NCI-H2029 (cell line): ENCODE measurements at places on chromosomes 12 and 14.

- DNase-seq, result no peak
Observed at GRCh38 chr12:59828521-59828920, 232.7 kb downstream of the SLC16A7 start.

GRCh38 chr12:110224379-110225304 lies 56.4 kb upstream of the ATP2A2 start:
- no peak for DNase-seq

GRCh38 chr14:51507906-51508511 lies 143.7 kb upstream of the FRMD6 start:
- no peak for DNase-seq

GRCh38 chr12:128693771-128694170 lies 130.0 kb downstream of the SLC15A4 start:
- DNase-seq, result no peak

DNA sequence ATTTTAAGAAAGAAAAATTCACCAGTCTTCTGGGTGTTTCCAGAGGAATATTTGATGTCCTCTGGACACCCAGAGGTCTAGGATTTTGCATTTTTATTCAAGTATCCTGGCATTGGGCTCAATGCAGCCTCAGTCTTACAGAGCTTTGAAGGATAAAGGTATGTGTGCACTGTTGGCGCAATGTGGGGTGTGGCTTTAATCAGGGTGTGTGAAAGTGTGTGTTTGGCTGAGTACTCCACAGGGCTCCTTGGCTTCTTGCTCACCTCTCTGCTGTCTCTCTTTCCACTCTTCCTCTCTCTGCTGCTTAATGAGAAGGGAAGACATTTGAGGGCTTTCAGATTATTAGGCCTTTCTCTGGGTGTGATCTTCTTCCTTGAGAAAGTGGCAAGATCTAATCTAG lies 193.3 kb upstream of the CCND2 start:
- DNase-seq, result no peak

- DNase-seq, result peak; percentile 59
Observed at GRCh38 chr14:91317381-91318308, 73.1 kb upstream of the GPR68 start.

- peak; percentile 75 for DNase-seq
Observed at GRCh38 chr12:52245259-52245961, 12.4 kb downstream of the KRT7 start.

DNA sequence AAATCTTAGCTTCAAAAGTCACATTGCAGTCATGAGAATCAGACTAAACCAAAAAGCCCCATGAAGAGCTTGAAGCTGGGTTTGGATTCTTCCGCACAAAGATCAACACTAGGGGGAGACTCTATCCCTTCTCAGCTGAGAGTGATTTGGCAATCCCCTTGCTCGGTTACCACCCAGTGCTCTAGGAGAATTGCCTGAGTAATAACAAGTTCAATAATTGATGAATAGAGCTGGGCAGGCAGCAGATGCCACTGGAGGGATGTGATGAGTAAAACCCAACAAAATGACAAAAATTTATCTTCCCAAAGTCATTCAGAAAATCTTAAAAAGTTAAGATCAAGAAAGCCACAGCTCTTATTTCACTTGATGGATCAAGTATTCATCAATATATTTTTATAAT lies 185.6 kb upstream of the ARID2 start:
- peak; percentile 51 for DNase-seq

GRCh38 chr14:97993508-97994019 lies 1196.4 kb downstream of the VRK1 start:
- DNase-seq, result no peak

- no peak for DNase-seq
Observed at GRCh38 chr12:74889073-74889472, 320.6 kb downstream of the KCNC2 start.

- no peak for DNase-seq
Observed at GRCh38 chr12:6074427-6074826, 50.0 kb downstream of the VWF start.

DNA sequence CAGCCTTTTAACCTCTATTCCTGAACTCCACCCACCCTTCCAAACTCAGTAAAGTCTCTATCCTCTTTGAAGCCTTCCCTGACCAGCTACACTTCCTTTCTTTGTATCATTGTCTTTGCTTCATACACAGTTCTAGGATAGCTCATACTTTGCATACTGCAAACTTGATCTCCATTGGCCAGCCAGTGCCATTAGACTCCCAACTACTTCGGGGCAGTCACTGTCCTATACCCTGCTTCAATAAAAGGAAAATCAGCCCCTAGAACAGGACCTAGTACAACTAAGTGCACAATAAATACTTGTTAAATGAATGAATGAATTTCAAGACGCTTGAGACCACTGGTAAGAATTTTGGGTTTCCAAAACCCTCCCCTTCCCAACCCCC lies 521 bp upstream of the PIP4K2C start:
- DNase-seq, result no peak

DNA sequence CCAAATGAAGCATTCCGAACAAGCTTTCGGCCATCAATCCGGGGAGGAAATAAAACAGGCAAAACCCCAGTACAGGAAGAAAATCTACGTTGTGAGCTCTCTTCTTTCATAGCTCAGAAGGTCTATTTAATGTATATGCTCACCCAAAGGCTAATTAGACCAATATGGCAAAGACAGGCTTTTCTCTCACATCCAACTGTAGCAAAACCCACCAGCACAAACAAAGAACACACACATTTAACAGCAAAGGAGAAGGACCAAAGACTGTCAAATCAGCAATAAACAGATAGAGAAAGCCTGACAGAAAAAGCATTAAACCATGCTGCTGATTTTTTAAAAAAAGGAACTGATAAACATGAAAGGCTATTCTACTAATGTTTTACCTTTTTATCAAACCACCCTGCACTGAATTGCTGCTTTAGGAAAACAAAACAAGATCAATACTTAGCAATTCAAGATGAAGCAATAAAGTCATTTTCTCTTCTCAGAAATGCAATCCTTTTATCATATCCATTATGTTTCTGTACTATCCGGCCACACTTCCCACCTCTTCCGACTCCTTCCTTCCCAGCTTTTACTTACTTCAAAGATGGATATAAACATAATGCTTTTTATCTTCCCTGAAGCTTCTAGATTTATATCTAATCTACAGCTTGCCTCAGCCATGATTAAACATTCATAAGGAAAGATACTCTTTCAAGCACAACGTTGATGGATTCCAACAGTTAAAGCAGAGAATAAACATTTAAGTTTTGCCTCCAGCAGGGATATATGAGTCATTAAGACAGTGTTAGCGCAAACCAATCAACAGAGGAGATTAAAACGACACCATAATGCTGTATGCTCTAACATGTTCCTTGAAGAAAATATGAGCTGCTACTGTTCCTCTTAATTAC lies 74.6 kb upstream of the BBS10 start:
- DNase-seq, result no peak

DNA sequence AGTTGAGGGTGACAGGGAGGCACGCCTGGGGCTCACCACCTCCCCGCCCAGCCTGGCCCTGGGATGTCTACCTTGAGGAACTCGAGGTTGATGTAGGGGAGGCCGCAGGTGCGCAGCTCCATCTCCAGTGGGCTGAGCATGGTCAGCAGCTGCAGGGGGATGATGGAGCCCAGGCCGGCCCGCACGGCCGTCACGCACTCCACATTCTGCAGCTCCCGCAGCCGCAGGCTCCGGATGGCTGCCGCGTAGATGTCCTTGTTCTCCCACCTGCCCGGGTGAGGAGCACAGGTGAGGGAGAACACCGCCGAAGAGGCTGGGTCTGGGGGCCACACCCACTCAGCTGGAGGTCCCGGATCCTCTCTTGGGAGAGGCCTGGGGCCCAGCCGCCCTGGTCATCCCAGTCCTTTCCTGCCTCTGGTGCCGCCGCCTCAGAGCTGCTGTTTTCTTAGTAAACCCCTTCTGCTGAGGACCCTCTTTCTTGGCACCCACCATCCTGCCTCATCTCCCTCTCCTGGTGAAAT lies 38.2 kb downstream of the TRAFD1 start:
- DNase-seq, result no peak

DNA sequence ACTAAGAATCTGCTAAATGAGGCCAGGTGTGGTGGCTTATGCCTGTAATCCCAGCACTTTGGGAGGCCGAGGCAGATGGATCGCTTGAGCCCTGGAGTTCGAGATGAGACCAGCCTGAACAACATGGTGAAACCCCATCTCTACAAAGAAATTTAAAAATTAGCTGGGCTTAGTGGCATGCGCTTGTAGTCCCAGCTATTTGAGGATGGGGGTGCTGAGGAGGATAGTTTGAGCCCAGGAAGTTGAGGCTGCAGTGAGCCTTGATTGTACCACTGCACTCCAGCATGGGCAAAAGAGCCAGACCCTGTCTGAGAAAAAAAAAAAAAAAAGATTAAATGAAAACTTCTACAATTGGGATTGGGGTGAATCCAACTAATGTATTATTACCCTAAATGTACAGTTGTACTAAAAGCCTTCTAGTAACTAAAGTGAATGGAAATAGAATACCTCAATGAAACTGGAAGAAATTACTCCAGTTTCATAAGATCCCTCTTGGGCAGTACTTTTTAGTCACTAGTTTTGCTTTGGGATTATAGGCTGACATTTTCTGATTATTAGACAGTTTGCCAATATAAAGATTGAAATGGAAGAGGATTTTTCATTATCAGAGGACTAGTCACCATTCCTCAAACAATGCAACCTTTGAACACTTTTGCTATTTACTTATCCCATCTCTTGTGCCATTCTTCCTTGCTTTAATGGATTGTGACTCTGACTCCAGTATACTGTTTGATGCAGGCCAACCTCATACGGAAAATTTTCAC lies 14.3 kb downstream of the COCH start:
- no peak for DNase-seq

DNA sequence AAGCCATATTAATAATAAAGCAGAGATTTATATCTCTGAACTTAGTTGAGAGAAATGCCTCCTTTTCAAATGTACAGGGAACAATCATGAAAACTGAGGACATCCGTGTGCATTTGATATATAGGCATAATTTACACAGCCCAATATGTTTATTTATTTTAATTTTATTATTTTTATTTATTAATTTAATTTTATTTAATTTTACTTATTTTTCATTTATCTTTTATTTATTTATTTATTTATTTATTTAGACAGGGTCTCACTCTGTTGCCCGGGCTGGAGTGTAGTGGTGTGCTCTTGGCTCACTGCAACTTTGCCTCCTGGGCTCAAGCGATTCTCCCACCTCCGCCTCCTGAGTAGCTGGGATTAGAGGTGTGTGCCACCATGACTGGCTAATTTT lies 8.4 kb downstream of the TCL1A start:
- DNase-seq, result no peak

- DNase-seq, result no peak
Observed at GRCh38 chr14:80491650-80492049, 280.3 kb upstream of the DIO2 start.

DNA sequence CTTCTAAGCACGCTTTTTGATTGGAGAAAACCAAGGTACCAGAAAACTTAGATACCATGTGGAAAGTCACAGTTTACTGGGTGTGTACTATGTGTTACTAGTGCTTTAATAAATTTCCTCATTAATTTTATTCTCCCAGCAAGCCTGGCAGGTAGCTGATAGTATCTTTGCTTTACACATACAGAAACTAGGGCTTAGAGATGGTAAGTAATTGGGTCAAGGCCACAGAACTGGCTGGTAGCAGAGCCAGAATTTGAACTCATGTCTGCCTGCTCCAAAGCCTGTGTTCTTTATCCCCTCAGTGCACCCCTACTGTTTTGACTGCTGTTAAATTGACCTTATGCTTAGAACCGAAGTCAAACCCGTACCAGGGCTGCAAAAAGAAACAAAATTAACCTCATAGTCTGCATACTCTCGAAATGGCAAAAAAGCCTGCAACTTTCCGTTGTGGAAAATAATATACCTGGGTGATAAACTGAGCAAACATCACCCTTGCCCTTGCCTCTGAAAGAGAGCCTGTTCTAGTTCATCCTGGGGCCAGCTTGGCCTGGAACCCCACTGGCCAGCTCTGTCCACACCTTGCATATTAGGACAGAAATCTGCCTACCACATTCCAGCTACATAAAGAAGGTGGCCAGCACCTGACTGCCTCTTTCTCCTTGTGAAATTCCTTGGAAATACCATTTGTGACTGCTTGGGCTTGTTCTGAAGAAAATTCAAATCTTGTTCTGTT lies 118.9 kb downstream of the ETV6 start:
- no peak for DNase-seq

DNA sequence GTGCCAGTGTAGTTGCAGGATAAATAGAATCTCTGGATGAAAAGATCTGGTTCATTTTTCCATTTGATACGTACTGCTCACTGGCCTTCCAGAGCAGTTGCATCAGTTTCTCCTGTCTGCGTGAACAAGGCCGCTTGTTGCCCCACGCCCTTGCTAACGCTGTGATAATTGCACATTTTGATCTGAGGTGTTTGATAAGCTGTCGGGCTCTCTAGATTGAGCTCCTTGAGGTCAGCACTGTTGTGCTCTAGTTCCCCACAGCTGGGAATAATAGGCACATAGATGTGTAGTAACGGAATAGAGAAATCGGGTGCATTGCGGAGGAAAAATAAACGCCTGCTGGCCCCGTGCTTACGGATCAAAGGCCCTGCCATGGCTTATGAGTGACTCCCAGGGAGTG lies 42.8 kb upstream of the TRAF3 start:
- no peak for DNase-seq

GRCh38 chr12:112420740-112421139 lies 2.0 kb downstream of the PTPN11 start:
- no peak for DNase-seq

GRCh38 chr12:115132145-115132544 lies 448.2 kb upstream of the TBX3 start:
- no peak for DNase-seq

GRCh38 chr12:111764120-111764821 lies 2.5 kb upstream of the ALDH2 start:
- no peak for DNase-seq

GRCh38 chr14:61533513-61534255 lies 161.6 kb upstream of the HIF1A start:
- DNase-seq, result no peak

- peak; percentile 26 for DNase-seq
Observed at GRCh38 chr12:6627616-6628015, 8.1 kb downstream of the LPAR5 start.

GRCh38 chr14:23294734-23295561 lies 7.7 kb downstream of the PPP1R3E start:
- peak; percentile 99 for DNase-seq

- no peak for DNase-seq
Observed at GRCh38 chr12:116929885-116930284, 19.1 kb downstream of the FBXW8 start.

- DNase-seq, result no peak
Observed at GRCh38 chr14:61569812-61570548, 125.3 kb upstream of the HIF1A start.

DNA sequence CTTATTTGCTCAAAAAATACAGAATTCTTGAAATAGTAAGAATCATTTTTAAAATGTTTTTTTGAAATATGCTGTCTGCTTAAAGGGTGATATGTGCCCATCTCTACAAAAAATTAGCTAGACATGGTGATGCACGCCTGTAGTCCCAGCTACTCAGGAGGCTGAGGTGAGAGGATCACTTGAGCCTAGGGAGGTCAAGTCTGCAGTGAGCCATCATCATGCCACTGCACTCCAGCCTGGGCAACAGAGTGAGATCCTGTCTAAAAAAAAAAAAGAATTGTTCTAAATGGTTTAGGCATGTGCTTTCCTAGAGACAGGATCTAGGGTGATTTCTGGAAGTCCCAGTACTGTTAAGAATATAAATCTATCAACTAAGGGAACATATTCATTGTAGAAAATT lies 75.6 kb upstream of the HECTD1 start:
- DNase-seq, result no peak
